CD4-positive, alpha-beta T cell treated with Interleukin-1 beta for 1 hour (primary cell): ENCODE measurements at places on chromosomes 16 and 17.
A peak's percentile ranks its signal among the peaks of the same experiment; 100 is the strongest.

DNA sequence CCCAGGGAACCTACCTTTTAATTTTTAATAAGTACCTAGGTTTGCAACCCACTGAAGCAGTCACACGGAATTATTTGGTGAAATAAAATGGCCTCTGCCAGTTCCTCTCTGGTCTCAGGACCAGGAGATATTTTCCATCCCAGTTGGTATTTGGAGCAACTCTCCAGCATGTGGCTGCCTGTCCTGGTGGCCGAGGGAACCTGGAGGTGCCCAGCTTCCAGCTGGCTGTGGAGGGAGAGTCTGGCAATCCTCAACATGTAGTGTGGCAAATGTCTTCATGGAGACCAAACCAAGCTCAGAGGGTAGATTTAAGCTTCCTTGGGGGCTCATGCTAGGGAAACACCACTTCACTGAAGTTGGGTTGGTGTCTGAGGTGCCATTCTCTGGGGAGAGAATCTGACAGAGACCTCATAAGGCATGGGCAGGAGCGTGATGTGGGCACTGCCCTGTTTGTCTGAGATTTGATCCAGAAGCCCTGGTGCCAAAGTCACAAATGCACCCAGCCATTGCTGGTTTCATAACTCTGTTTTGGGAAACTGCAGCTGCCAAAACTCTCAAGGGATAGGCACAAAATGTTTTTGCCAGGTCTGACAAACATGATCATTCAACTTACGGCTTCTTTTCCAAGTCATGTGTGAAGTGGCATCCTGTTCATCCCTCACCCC is 2.8 kb downstream of the MT1X start:
- DNase-seq, result no peak

GRCh38 chr17:63162406-63163157 is 196.5 kb downstream of the TANC2 start:
- DNase-seq, result no peak

DNA sequence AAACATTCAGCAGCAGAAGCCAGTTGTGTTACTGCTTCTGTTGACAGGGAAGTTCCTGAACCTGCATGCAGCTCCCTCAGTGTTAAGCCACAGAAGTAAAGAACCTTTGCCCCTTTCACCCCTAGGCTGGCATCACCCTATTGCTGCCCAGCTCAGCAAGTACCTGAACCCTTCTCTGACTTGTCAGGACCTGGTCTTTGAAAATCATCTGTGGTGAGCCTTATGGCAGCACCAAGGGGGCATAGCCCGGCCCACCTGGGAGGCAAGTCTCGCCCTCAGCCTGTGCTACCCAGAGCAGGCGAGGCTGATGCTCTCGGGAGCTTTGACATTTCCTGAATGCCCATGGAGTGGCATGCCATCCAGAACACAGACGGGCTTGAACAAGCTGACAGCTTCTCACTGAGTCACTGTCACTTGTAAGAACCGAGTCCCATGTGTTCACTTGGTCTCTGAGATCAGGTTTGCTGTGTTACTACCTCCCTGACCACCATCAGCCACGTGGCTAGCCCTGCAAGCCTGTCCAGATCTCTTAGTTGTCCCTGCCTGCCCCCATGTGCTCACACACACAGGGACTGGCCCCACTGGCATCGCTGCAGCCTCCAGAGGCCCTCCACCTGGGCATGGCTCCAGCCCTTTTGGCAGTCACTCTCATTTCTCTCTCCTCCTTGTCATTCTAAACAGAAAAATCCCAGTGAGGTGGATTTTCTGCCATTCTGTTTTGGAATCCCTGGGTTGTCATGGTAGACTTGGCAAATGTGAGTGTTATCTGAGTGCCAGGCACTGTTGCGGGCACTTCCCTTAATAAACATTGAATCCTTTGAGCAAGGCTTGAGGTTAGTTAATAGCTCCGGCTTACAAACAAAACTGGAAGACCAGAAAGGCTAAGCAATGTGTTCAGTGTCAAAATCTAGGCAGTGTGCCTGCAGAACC is 2.9 kb upstream of the CARMIL2 start:
- no peak for DNase-seq

GRCh38 chr17:65925606-65926307 is 266.2 kb downstream of the CEP112 start:
- DNase-seq, result no peak

- peak; percentile 49 for DNase-seq
Observed at GRCh38 chr17:20116683-20117309, 107.6 kb downstream of the SPECC1 start.

GRCh38 chr16:79265701-79266100 is 334.8 kb downstream of the MAF start:
- no peak for DNase-seq

GRCh38 chr16:83318390-83318789 is 489.4 kb upstream of the HSBP1 start:
- no peak for DNase-seq
